ENCODE measurements at places on chromosomes 3 and 15. TPM values are rescaled to one million over a fixed set of nuclear protein-coding genes. Genes with fewer than 3 reads are reported as not detected.

STX19 gene
- 8.0 TPM for polyA plus RNA-seq

- DNase-seq = no peak
Measured at GRCh38 chr15:101266034-101266433, 11.3 kb downstream of the SELENOS start.

GRCh38 chr3:7787871-7788828, 713.5 kb upstream of the LMCD1 start:
- peak; percentile 18 for DNase-seq

SV2B gene
- 1.1 TPM for polyA plus RNA-seq

DNA sequence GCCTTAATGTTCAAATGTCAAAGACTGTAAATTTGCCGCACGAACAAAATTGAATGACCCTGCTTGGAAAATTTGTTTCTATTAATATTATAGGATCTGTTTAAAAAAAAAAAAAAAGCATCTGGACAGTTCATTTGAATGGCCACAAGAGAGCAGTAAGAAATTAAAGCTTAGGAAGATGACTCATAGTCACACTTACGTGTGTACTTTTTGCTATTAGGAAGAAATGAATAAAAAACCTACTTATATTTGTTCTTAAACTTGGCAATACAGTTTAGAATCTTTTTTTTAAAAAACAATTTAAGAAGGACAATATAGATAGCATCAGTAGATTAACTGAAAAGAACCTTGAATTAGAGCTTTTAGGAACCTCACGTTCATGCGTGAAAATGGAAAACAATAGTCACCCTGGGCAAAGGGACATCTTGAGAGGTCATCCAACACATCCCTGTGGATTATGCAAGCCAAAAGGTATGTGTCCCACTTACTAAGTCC, 621.8 kb downstream of the MECOM start:
- no peak for DNase-seq
